ENCODE measurements at places on chromosomes 4 and X.

- DNase-seq, result no peak
Observed at GRCh38 chr4:139554642-139554892, 1.5 kb downstream of the SETD7 start.

DNA sequence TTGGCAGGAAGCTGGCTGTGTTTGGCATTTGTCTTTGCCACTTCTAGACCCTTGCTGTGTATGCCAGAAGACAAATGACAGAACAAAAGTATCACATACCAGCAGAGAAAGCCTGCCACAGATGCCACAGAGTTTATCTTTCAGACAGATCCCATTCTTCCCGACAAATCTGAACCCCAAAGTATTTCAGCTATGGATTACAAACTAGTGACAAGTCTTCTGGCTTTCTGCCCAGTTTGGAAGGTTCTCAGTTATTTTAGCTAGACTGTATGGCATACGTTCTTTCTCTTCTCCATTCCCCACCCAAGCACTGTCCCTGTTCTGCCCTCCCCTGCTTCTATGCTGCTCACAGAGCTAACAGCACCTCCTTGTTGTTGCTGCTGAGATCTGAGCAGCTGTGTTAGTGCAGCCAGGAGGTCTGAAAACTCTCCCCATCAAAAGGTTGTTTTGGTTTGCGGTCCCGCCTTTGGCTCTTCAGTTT, 236.7 kb downstream of the FRAS1 start:
- DNase-seq, result no peak

DNA sequence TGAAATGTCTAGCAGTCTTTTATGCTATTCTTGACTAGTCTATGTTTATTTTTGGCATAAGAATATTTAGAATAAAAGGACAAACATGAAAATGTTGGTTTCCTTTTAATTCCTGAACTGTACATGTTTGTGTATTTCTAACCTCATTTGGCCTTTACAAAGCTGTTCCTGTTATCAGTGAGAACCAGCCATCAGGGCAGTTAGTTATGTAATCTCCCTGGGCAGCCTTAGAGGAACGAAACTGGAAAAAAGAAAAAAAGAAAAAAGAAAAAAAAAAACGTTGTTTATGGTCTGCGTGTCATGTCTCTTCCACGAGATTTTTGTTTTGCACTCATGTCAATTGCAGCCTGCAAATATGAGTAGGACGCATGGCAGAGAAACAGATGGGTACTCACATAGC, 193.7 kb downstream of the MAGEB5 start:
- DNase-seq, result peak; percentile 92

DNA sequence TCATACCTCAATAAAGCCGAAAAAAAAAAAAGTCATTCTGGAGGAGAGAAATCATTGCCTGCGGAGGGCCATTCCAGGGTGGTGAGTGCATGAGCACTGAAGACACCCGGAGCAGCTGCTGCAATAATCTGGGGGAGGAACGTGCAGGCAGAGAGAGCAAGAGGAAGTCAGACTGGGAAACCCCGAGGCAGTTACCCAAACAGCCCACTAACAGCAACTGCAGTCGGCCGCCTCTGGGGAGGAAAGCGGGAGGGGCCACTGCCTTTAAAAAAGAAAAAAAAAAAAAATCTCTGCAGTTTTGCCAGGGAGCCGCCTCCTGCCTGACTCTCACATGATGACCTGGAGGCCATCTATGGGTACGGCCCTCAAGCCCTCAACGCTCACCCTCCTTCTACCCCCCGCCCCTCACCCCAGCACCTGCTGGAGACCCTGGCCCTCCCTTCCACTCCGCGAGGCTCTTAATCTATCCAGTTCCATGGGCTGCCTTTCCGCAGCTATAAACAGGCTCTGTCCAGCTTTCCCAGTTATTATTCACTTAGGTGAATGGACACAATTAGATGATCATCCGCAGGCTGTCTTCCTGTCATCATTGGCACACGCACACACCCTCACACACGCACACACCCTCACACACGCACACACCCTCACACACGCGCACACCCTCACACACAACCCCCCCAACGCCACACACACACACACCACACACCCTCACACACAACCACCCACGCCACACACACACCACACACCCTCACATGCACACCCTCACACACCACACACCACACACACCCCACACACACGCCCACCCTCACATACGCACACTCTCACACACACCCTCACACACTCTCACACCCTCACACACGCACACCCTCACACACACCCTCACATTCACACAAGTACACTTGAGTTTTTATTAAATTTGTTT, 3.4 kb upstream of the AVPR2 start:
- peak; percentile 95 for DNase-seq

GRCh38 chr4:127327491-127327890, 305.3 kb upstream of the INTU start:
- DNase-seq, result no peak

GRCh38 chrX:136126371-136126770, 21.0 kb upstream of the FHL1 start:
- no peak for DNase-seq

GRCh38 chrX:131262738-131263679, 26.1 kb downstream of the IGSF1 start:
- DNase-seq, result peak; percentile 62

GRCh38 chrX:136019226-136019625, 34.0 kb downstream of the SLC9A6 start:
- DNase-seq, result no peak

DNA sequence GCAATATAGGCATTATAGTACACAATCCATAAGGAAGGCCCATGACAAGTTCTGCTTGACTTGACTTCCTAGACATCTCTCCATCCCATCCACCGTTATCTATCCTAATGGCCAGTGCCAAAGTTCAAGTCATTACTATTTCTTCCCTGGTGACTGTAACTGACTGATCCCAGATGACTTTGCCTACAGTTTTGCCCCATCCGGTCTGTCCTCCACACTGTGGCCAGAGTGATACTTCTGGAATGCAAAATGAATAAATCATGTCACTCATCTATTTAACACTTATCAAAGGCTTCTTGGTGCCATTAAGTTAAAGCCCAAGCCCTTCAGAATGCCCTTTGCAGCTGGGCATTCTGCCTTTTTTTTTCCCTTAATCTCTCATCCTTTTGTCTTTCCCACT, 130.8 kb downstream of the PPARGC1A start:
- DNase-seq, result no peak

DNA sequence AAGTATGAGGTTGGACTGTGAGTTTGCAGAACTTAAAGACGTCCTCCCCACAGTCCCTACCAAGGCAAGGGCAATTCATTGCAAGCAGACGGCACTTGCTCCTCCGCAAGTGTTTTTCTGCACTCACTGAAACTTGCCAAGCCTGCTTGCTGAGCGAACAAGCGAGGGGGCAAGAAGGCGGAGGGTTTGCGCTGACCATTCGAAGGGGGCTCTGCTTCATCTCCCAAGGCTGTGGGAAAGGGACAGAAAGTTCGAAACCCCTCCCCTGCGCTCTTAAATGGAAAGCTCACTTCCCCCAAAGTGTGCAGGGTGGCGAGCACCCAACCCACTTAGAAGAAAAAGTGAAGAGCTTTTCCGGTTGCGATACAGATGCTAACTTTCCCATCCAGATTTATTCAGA, 1.4 kb downstream of the MID1 start:
- no peak for DNase-seq

DNA sequence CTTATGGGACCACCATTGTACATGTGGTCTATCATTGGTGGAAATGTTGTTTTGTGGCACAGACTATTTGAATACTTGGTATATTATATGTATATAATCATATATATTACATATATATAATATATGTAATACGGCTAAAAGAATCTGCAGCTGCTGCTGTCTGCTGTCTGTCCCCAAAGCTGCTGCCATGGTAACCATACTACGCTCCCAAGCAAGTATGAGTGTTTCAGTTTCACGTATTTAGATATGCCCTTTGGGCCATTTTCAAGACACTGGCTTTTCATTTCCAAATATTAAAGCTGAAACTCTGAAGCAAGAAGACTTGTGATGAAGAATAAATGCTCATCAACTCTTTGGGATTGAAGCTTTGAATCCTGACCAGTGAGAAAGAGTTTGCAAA, 42.0 kb upstream of the ARSJ start:
- DNase-seq, result no peak

GRCh38 chrX:74434336-74434735, 13.0 kb downstream of the SLC16A2 start:
- DNase-seq, result no peak

GRCh38 chr4:46073778-46074177, 50.1 kb downstream of the GABRG1 start:
- DNase-seq, result peak; percentile 88

- DNase-seq, result peak; percentile 46
Observed at GRCh38 chr4:155119006-155119405, 89.4 kb upstream of the NPY2R start.

DNA sequence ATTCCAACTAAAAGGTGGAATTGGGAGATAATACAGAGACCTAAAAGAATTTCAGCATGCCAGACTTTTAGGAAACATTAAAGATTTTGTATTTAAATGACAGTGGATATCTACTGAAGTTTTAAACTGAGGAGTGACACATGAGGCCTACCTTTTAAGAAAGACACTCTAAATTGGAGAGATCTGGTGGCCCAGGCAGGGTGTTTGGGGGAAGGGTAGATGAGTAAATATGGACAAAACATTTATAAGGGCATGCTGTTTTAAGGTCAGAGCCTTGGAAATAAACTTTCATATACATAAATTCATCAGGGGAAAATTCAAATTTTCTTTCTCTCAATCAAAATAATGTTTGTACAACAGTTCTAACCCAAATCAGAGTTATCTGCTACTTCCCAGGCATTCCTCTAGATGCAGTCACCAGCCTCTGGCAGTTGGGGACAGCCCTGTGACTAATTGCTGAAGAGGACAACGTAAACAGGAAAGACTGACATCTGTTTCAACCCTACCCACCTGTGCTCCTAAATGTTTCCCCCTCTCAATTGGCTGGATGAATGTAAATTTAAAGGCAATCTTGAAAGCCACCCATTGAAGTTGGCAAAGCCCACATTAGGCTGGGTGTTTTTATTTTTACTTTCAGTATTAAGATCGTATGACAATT, 1646.9 kb upstream of the ADGRL3 start:
- peak; percentile 81 for DNase-seq

DNA sequence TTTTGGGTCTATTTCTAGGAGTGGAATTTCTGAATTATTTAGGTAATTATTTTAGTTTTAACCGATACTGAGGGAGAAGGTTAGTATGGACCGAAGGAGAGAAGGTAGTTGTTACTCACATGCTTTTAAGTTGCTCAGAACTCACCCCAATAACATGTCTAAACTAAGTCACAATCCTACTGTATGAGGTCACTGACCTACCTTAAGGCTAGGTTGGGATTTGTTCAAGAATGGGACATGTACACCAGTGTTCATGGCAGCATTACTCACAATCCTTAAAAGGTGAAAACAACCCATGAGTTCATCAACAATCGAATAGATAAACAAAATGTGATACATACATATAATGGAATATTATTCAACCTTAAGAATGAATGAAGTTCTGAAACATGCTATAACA, 90.5 kb downstream of the MSN start:
- no peak for DNase-seq

DNA sequence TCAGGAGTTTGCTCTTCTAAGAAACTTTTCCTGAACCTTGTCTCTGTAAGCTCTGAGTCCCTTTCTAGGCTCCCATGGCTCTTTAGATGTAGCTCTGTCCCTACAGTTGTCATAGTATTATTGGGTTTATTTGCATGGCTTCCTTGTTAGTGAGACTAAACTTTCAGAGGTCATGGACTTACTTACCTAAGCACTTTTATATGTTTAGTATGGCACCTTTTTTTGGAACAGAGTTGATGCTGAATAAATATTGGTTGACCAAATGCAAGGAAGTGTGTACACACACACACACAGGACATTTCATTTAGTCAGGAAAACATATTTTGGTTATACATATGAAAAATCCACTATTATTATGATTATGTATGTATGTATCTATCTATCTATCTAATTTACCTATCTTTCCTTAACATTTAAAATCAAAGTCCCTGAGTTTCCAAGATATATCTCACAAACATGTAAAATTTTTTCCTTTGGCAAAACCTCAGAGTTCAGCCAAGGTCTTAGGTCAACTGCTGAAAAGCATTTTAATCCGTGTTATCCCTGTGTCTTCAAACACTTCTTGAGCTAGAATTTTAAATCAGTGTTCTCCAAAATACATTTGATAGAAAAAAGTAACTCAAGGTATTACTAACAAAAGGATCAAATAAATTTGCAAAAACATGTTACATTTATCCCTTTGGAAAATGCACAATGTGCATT, 47.1 kb upstream of the GBA3 start:
- no peak for DNase-seq

DNA sequence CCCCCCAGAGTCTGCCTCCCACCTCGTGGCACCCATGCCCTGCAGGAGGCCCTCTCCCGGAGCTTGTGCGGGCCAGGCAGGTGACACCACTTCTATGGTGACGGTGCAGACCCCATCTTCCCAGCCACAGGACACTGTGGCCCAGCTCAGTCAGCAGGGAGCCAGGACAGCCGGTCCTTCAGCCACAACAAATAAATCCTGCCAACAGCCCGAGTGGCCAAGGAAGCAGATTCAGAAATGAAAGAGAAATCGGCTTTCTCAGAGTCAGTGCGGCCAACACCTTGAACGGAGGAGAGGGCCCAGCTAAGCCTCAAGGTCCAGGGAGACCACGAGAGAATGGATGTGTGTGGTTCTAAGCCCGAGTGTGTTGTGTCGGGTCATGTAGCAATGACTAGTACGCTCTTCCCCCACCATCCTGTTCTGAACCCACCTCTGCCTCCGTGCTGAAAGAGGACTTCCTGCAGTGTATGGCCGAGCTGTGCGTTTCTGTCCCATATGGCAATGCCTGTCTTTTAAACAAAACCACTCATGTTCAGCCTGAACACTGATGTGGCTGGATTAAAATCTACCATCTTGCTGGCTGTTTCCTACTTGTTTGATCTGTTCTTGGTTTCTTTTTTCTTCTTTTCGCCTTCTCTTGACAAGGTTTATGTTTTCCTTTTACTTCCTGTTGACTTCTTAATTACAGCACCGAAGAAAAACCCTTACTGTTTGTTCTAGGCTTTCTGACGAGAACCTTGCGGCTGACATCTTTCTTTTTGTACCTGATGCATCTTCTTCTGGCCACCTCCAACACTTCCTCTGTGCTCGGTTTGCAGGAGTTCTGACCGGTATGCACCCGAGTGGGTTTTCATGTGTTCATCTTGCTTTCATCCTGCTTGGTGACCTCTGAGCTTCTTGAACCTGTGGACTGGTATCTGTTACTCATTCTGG, 53.1 kb downstream of the GAK start:
- DNase-seq, result no peak

DNA sequence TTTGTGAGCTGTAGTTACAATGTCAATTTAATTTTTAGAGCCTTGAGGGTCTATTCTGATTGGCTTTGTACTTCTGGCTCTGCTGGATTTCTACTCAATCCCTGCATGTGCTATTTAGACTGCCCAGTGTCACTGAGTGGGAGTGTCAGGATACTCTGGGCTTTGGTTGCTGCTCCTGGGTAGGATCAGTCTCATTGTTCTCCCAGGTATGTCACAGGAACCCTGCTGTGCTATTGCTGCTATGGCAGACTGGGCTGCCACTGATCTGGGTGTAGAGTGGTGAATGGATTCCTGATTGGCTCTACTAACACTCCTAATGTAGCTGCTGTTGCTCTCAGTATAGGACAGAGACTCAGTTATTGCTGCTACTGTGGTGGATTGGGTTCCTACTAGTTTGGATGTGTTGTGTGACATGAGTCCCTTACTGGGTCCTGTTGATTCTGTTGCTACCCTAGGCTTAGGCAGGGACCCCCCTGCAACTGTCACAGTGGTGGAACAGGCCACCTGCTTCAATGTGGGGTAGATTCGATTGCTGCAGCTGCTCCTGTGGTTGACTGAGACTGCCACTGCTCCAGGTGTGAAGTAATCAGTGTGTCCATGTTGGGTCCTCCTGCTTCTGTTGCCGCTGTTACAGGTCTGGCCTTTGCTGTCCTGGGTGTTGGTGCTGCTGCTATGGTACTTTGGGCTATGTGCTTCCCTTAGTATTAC, 707.8 kb upstream of the AMOT start:
- DNase-seq, result no peak

Measured in OCI-M1 (cell line).